ENCODE measurements at places on chromosomes 3 and 15. TPM values are rescaled to one million over a fixed set of nuclear protein-coding genes. Genes with fewer than 3 reads are reported as not detected.

Gene CMTM7
- 43.5 TPM for total RNA-seq

Gene SLC12A1
- not detected for total RNA-seq

Gene ZXDC
- total RNA-seq: 33.3 TPM

Gene TMCO5A
- total RNA-seq: not detected

Gene FETUB
- not detected for total RNA-seq

Gene NEK11
- total RNA-seq: 9.5 TPM

Gene STRIT1
- not detected for total RNA-seq

Gene ROPN1B
- 0.26 TPM for total RNA-seq

Gene XPC
- total RNA-seq: 15.1 TPM

Gene MAP6D1
- 7.9 TPM for total RNA-seq

Gene ITPKA
- 6.3 TPM for total RNA-seq

Gene ERICH6
- 0.28 TPM for total RNA-seq

Gene MOBP
- not detected for total RNA-seq

Gene RNF111
- 37.2 TPM for total RNA-seq

Gene ACKR2
- not detected for total RNA-seq

Gene GOLGA8H
- total RNA-seq: 1.5 TPM

Gene DISP2
- 10.0 TPM for total RNA-seq

Gene ITIH1
- total RNA-seq: 0.31 TPM

Gene SLC35A5
- total RNA-seq: 37.8 TPM

Gene CEP152
- 13.9 TPM for total RNA-seq

Gene ACSBG1
- 0.31 TPM for total RNA-seq

Gene UROC1
- not detected for total RNA-seq

Gene DUSP7
- 13.1 TPM for total RNA-seq

Gene EEF1AKMT4
- total RNA-seq: 10.7 TPM

Gene GPR149
- not detected for total RNA-seq

Gene RAD54L2
- 18.9 TPM for total RNA-seq

Gene C15orf39
- total RNA-seq: 17.6 TPM

Gene GLDN
- total RNA-seq: 0.57 TPM

Gene RTP1
- not detected for total RNA-seq

Gene RFTN1
- total RNA-seq: 0.90 TPM

Gene CTDSPL
- total RNA-seq: 16.6 TPM

Gene PLIN1
- 0.44 TPM for total RNA-seq

Gene CDHR4
- total RNA-seq: not detected

Gene TF
- total RNA-seq: 9.5 TPM

Gene ACKR4
- not detected for total RNA-seq

Gene ULK3
- 73.3 TPM for total RNA-seq

Gene GASK1A
- total RNA-seq: not detected

Gene HDC
- total RNA-seq: not detected

Gene CTXND1
- total RNA-seq: not detected

Gene ANKRD34C
- not detected for total RNA-seq

Gene VILL
- total RNA-seq: 5.7 TPM

Gene ATOSA
- 18.5 TPM for total RNA-seq

Gene CPNE9
- 0.13 TPM for total RNA-seq

Gene WDR93
- total RNA-seq: 0.18 TPM

Gene INSYN1
- total RNA-seq: 2.6 TPM

Gene UCN2
- 1.8 TPM for total RNA-seq

Gene FANCD2OS
- total RNA-seq: not detected
